ENCODE measurements at places on chromosomes 1 and 21. TPM values are rescaled to one million over a fixed set of nuclear protein-coding genes. Genes with fewer than 3 reads are reported as not detected.

GRCh38 chr1:154586641-154587040 lies 19.1 kb downstream of the CHRNB2 start:
- H3K27ac ChIP-seq: no peak overlapping the region
- H3K27me3 ChIP-seq: no peaks in the 10 kb centered on the region
- H3K4me3 ChIP-seq: no peak overlapping the region
- no peaks in the 10 kb centered on the region for H3K4me1 ChIP-seq
- H3K36me3 ChIP-seq: peaks cover 59% of the 10 kb centered on the region

GRCh38 chr1:93021539-93022134 lies 57.4 kb upstream of the MTF2 start:
- DNase-seq: no peak
- no peak overlapping the region for H3K4me3 ChIP-seq
- H3K4me1 ChIP-seq: no peaks in the 10 kb centered on the region
- H3K27me3 ChIP-seq: no peaks in the 10 kb centered on the region
- H3K36me3 ChIP-seq: no peaks in the 10 kb centered on the region
- H3K27ac ChIP-seq: no peak overlapping the region

DNA sequence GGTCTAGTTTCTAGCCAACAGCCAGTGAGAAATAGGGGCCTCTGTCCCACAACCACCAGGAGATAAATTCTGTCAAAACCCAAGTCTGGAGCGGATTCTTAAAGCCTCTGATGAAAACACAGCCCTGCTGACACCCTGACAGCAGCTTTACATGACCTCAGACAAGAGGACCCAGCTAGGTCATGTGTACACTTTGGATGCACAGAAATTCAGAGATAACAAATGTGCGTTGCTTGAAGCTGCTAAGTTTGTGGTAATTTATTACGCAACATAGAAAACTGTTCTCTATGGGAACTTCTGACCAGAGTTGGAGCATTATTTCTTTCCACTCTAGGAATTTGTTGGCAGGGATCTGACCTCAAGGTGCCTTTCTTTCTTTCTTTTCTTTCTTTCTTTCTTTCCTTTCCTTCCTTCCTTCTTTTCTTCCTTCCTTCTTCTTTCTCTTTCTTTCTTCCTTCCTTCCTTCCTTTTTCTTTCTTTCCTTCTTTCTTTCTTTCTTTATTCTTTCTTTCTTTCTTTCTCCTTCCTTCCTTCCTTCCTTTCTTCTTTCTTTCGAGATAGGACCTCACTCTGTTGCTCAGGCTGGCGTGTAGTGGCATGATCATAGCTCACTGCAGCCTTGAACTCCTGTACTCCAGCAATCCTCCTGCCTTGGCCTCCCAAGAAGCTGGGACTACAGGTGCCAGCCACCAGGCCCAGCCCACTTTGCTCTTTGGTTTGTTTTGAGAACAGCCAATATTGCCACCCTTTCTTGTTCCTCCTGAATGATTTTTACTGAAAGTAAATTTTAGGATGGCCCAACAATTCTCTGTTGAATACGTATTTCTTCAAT lies 14.9 kb upstream of the HMGCS2 start:
- H3K4me1 ChIP-seq: no peaks in the 10 kb centered on the region
- no peaks in the 10 kb centered on the region for H3K36me3 ChIP-seq
- H3K27ac ChIP-seq: no peak overlapping the region
- H3K27me3 ChIP-seq: no peaks in the 10 kb centered on the region
- no peak for DNase-seq

DNA sequence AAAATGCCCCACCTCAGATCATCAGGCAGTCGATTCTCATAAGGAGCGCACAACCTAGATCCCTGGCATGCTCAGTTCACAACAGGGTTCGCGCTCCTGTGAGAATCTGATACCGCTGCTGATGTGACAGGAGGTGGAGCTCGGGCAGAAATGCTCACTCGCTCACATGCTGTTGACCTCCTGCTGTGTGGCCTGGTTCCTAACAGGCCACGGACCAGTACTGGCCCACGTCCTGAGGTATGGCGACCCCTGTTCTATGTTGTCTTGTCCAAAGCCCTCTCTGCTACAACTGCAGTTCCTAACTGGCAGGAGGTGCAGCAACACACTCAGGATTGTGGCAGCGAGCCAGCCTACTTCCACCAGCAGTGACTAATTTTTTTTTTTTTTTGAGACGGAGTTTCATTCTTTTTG lies 70.6 kb downstream of the CLSTN1 start:
- no peak for DNase-seq
- no peaks in the 10 kb centered on the region for H3K27me3 ChIP-seq
- no peak overlapping the region for H3K4me3 ChIP-seq
- H3K27ac ChIP-seq: no peak overlapping the region
- H3K4me1 ChIP-seq: no peaks in the 10 kb centered on the region

- no peaks in the 10 kb centered on the region for H3K36me3 ChIP-seq
- no peak overlapping the region for H3K4me3 ChIP-seq
- no peaks in the 10 kb centered on the region for H3K27me3 ChIP-seq
- DNase-seq: no peak
- no peak overlapping the region for H3K27ac ChIP-seq
Observed at GRCh38 chr21:35530766-35531165, 481.7 kb upstream of the RUNX1 start.

DNA sequence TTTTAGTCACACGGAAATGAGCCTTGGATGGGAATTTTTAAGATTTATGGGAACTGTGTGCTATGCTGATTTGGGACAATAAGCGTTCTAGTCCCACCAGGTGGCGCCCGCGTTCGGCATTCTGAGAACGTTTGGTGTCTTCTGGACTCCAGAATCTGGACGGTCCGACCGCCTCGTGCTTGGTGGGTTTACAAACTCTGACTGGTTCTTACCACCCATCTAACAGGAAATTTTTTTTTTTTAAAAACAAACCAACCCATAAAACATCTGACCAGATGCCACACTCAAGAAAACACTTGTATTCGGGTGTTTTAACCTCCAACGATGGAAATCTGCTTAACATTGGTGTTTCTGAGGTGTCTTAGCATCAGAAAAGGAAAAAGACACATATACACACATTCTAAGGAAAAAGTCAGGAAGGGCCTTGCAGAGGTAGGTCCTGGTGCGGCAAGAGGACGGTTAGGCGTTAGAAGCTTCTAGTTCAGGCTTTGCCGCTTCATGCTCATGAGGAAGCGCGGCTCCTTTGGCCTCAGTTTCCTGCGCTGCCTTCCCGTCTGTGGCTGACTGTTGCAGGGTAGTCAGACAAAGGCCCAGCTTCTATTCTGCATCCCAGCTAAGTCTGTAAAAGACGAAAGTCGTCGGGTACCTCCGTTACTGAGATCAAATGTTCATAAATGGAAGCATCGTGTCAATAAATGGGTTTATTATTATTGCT lies 814 bp upstream of the DYRK3 start:
- no peaks in the 10 kb centered on the region for H3K36me3 ChIP-seq
- no peaks in the 10 kb centered on the region for H3K27me3 ChIP-seq
- peak; percentile 91 for DNase-seq
- peaks cover 4% of the 10 kb centered on the region for H3K4me1 ChIP-seq
- H3K27ac ChIP-seq: peak overlapping the region; percentile 90

DNA sequence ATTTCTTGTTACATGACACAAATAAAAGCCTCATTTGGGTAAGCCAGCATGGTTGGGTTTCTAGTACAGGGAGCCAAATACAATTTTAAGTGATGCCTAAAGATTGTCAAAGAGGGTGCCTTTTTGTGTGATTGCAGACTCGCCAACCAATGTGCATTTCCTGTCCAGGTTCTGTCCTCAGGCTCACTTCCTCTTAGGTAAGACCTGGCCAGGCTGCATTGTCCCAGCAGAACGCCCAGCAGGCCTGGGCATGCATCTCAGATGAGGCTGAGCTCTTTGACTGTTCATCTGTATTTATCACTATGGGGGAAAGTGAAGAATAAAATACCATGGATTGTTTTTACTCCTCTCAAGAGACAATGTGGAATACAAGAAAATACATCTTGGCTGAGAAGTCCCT lies 49.7 kb downstream of the KCNC4 start:
- H3K4me1 ChIP-seq: no peaks in the 10 kb centered on the region
- H3K27me3 ChIP-seq: no peaks in the 10 kb centered on the region
- peak overlapping the region; percentile 50 for H3K27ac ChIP-seq
- peak; percentile 79 for DNase-seq
- H3K36me3 ChIP-seq: no peaks in the 10 kb centered on the region

AADACL3 gene
- not detected for total RNA-seq

ADAMTS4 gene
- total RNA-seq: 4.8 TPM

All from breast epithelium (tissue), 4 donors.